ENCODE measurements at places on chromosomes 11 and 22. TPM values are rescaled to one million over a fixed set of nuclear protein-coding genes. Genes with fewer than 3 reads are reported as not detected.
A peak's percentile ranks its signal among the peaks of the same experiment; 100 is the strongest.

CDON gene
- total RNA-seq, result 45.5 TPM

BRD1 gene
- 31.6 TPM for total RNA-seq

TIGD3 gene
- not detected for total RNA-seq

MS4A6A gene
- 56.2 TPM for total RNA-seq

GRCh38 chr11:106463154-106463553 lies 385.7 kb downstream of the AASDHPPT start:
- no peak overlapping the region for H3K27ac ChIP-seq
- no peaks in the 10 kb centered on the region for H3K27me3 ChIP-seq
- DNase-seq, result no peak
- peaks cover 32% of the 10 kb centered on the region for H3K4me1 ChIP-seq
- no peaks in the 10 kb centered on the region for H3K36me3 ChIP-seq

GRCh38 chr22:29298641-29299040 lies 7.8 kb upstream of the GAS2L1 start:
- no peak for DNase-seq
- H3K36me3 ChIP-seq, result peaks cover 82% of the 10 kb centered on the region
- H3K4me3 ChIP-seq, result no peak overlapping the region
- H3K27me3 ChIP-seq, result no peaks in the 10 kb centered on the region

GRCh38 chr11:64762674-64763525 lies 3.1 kb upstream of the PYGM start:
- no peaks in the 10 kb centered on the region for H3K27me3 ChIP-seq
- no peak overlapping the region for H3K4me3 ChIP-seq
- H3K27ac ChIP-seq, result peak overlapping the region; percentile 77
- peaks cover 41% of the 10 kb centered on the region for H3K4me1 ChIP-seq
- peaks cover 58% of the 10 kb centered on the region for H3K36me3 ChIP-seq

- no peak overlapping the region for H3K27ac ChIP-seq
- no peaks in the 10 kb centered on the region for H3K27me3 ChIP-seq
- H3K4me3 ChIP-seq, result no peak overlapping the region
- H3K36me3 ChIP-seq, result no peaks in the 10 kb centered on the region
These were observed 196.2 kb upstream of the E2F8 start for GRCh38 chr11:19436932-19437331.

- no peak overlapping the region for H3K27ac ChIP-seq
- no peak overlapping the region for H3K4me3 ChIP-seq
- H3K36me3 ChIP-seq, result peaks cover 26% of the 10 kb centered on the region
- DNase-seq, result peak; percentile 61
- peaks cover 20% of the 10 kb centered on the region for H3K4me1 ChIP-seq
- H3K27me3 ChIP-seq, result no peaks in the 10 kb centered on the region
These were observed 5.0 kb downstream of the UQCR10 start for GRCh38 chr22:29772170-29772641.

- peaks cover 5% of the 10 kb centered on the region for H3K27me3 ChIP-seq
- H3K4me1 ChIP-seq, result peaks cover 7% of the 10 kb centered on the region
- H3K4me3 ChIP-seq, result no peak overlapping the region
- H3K27ac ChIP-seq, result no peak overlapping the region
- no peaks in the 10 kb centered on the region for H3K36me3 ChIP-seq
These were observed 28.7 kb downstream of the TMPRSS6 start for GRCh38 chr22:37080838-37081237.

- H3K4me3 ChIP-seq, result no peak overlapping the region
- DNase-seq, result no peak
- H3K27me3 ChIP-seq, result peaks cover 10% of the 10 kb centered on the region
- no peaks in the 10 kb centered on the region for H3K4me1 ChIP-seq
- no peak overlapping the region for H3K27ac ChIP-seq
- H3K36me3 ChIP-seq, result no peaks in the 10 kb centered on the region
These were observed 348.4 kb upstream of the NARS2 start for GRCh38 chr11:78922859-78923625.
